ENCODE measurements at places on chromosomes 12 and 14.
A peak's percentile ranks its signal among the peaks of the same experiment; 100 is the strongest.

- no peak for DNase-seq
Measured at GRCh38 chr12:3655328-3655900, 97.5 kb downstream of the CRACR2A start.

DNA sequence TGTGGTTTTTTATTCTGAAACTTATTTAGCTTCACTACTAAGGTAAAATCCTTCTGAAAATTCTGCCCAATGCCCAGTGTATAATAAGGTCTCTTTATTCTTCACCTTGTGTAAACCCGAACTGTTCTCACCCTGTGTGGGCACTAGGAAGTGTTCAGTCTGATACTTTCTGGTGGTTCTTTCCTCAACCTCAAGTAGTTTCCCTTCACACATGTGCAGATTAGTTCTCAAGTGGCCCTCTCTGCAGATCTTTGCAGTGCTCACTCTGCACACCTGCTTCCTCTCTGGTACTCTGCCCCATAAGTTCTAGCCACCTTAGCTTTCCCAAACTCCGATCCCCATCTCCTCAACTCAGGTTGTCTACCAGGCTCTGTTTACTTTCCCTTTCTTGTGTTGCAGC is 61.6 kb downstream of the RAD51B start:
- no peak for DNase-seq

DNA sequence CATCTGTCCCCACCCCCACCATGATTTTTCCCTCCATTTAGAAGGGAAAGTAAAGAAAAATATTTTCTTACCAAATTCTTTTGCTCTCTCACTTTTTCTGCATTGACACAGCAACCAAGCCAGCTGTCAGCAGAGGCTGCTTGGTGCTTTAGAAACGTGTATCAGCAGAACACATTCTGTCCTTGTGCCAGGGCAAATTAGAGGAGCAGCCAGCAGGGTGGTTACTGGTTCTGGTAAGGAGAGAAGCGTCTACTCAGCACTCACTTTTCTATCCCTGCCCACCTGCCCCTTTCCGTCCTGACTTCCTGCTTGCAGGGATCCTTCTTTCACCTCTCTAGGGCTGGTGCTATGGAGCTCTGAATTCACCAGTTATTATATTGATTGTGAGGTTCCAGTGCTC is 327.5 kb upstream of the PDE3A start:
- no peak for DNase-seq

DNA sequence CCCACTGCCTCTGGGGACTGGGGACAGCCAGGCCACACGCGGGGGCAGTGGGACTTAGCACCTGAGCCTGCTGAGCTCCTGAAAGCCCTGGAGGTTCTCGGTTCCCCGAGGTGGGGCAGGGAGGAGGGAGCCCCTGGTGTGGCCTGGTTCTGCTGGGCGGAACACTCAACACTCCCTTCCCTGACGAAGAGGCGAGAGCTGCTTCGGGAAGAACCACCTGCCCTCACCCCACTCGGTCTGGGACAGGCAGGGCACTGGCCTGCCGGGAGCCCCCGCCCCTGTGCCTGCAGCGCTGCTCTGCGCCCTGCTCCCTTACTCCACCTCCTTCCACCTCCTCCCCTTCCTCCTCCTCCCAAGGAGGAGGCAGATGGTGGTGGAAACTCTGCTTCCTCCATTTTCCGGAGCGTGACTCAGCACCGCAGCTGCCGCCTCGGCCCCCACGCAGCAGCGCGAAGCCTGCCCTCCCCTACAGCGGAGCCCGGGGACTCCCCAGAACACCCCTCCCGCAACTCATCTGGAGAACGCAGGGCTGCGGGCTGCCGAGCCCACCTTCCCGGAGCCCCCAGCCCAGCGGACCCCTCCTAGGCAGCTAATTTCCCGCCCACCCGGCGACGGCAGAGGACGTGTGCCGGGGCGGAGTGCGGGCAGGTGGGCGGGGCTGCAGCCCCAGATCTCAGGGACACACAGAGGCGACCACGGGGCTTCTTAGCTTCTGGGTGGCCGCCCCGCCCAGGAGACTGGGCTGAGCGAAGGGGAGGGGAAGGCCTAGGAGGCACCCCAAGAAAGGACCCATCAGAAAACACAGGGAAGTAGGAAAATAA is 11.7 kb upstream of the INF2 start:
- DNase-seq: no peak

GRCh38 chr14:100633406-100633805 is 46.2 kb upstream of the BEGAIN start:
- no peak for DNase-seq

DNA sequence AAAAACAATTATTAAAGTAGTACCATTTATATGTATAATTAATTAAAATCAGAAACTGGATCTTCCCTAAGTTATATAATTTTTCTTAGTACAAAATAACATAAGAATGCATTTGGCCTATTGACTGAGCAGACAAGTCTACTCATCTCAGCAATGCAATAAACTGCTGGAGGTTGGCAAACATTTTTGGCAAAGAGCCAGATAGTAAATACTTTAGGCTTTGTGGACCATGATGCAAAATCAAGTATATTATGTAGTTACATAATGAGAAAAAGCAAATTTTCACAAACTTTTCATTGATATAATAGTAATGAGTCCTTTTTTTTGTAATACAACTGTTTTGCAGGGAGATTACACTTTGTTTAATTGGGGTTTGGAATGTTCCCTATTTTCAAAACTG is 30.9 kb downstream of the ERGIC2 start:
- peak; percentile 31 for DNase-seq

GRCh38 chr14:38387821-38388220 is 131.9 kb upstream of the CLEC14A start:
- no peak for DNase-seq

GRCh38 chr14:54026671-54027070 is 70.0 kb upstream of the BMP4 start:
- no peak for DNase-seq

GRCh38 chr12:93318720-93319522 is 58.8 kb upstream of the NUDT4 start:
- DNase-seq: no peak

DNA sequence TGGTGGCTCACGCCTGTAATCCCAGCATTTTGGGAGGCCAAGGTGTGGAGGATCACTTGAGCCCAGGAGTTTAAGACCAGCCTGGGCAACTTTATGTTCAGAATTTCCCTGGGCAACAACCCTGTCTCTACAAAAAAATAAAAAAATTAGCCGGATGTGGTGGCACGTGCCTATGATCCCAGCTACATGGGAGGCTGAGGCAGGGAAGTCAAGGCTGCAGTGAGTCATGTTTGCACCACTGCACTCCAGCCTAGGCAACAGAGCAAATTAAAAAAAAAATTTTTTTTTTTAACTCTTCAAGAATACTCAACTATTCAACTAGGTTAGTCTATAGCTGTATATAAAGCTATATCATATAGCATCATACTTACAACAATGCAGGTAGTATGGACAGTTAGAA is 113.0 kb downstream of the RALGAPA1 start:
- DNase-seq: no peak

GRCh38 chr12:98612696-98613334 is 19.3 kb downstream of the SLC25A3 start:
- DNase-seq: no peak

GRCh38 chr14:80464531-80465149 is 253.3 kb upstream of the DIO2 start:
- no peak for DNase-seq

DNA sequence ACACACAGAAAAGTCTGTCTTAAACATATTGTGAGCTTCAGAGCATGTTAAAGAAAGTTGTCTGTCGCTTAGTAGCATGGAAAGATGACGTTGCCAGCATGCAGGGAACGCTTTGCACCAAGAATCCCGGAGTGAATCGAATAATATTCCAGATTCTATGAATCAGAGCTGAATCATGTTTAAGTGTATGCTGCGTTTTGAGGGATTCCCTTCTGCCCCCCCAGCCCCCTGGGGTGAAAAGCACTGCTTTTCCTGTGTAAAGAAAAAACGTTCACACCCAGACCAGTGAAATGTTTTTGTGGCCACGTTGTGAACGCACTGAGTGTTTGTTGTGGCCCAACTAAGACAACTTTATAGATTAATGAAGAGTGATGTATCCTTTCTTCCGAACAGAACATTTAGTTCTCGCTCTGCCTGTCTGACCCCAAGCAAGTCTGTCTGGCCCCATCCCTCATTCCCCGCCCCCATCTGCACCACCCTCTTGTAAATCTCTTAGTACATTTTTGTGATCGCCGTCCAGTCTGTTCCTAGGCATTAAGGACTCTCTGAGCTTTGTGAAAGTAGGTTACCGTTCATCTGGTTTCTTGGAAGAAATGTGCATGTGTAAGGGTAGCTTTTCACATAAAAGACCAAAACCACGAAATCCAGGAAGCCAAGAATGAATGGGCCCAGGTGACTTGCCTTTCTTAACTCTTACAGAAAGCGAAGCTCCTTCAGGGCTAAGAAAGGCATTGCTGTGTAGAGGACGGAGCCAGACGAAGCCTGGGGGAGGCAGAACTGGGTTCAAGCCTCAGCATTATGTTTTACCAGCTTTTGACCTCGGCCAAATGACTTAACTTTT is 103.0 kb downstream of the SAMD4A start:
- DNase-seq: peak; percentile 31

DNA sequence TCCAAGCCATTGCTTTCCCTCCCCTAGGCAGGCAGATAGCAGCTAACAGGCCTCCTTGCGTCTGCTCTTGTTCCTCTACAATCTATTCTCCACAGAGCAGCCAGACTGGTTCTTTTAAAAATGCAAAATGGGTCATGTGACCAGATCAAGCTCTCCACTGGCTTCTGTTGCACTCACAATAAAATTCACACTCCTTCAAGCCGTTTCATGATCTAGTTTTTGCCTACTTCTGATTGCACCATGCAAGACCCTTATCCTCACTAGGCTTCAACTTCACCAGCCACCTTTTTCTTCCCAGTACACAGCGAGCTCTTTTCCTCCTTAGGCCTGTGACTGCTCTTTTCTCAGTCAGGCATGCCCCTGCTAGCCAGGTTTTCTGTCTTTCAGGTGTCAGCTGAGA is 6.1 kb upstream of the KRAS start:
- no peak for DNase-seq

DNA sequence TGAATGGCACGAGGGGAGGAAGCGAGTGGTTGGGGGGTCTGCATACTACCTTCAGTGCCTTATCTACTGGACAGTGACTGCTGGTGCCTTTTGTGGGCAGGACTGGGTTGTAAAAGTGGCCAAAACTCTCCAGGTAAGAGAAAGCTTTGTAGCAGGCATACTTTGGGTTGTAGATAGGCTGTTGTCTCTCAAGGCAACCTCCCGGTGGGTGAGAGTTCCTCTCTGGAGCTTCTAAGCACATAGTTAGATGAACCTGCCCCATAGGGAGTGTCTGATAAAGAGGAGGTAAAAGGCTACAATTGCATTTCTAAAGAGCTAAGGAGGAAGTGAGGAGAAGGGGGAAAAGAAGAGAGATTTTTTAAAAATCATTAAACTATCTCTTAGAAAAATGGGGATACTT is 4.2 kb upstream of the DAD1 start:
- no peak for DNase-seq

DNA sequence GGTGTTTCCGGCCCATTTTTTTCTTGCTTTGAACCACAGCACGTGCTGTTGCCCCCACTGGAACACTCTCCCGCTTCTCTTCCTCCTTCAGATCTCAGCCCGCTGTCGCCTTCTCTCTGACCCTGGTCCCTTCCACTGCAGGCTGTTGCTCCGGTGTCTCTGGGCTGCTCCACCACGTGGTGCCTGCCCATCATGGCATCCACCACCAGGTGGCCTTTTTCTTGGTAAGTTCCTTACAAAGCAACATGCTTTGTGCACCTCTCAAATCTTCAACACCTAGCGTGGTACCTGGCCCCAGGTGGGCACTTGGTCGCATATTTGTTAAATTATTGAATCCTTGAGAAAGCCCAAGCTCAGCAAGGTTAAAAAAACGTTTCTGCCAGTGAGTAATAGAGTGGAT is 19.1 kb downstream of the TUNAR start:
- no peak for DNase-seq

DNA sequence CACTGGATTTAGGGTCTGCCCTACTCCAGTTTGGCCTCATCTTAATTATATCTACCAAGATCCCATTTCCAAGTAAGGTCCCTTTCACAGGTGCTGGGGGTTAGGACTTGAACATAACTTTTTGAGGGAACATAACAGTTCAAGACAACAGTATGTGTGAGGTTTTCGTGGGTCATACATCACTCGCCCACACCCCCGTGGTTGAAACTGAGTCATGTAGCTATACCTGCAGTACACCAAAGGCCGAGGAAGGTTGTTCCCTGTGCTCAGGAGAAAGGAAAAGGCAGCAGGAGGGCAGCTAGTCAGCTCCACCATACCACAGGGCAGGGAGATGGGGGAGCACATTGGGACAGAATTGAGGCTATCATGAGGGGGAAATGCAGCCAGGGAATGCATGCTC is 167.0 kb downstream of the PPM1H start:
- no peak for DNase-seq

DNA sequence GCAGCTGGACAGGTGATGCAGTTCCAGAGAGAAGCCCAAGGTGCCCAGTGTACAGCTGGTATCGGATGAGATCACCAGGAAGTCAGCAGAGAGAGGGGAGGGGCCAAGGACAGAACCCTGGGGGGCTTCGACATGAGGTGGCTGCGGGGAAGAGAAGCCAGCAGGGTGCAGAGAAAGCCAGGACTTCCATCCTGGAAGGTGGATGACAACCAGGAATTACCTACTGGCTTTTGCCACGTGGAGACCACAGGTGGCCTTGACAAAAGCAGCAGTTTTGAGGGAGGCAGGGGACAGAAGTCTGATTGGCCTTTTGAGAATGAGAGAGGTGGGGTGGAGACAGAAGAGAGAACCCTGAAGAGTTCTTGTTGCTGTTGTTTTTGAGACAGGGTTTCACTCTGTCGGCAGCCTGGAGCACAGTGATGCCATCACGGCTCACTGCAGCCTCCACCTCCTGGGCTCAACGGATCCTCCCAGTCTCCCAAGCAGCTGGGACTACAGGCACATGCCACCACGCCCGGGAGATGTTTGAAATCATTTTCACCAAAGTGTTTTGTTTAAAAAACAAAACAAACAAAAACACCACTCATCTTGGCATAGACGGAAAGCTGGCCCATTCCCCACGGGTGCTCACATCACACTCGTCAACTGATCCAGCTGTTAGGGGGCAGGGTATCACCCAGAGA is 35.2 kb downstream of the CDC42BPB start:
- DNase-seq: no peak

DNA sequence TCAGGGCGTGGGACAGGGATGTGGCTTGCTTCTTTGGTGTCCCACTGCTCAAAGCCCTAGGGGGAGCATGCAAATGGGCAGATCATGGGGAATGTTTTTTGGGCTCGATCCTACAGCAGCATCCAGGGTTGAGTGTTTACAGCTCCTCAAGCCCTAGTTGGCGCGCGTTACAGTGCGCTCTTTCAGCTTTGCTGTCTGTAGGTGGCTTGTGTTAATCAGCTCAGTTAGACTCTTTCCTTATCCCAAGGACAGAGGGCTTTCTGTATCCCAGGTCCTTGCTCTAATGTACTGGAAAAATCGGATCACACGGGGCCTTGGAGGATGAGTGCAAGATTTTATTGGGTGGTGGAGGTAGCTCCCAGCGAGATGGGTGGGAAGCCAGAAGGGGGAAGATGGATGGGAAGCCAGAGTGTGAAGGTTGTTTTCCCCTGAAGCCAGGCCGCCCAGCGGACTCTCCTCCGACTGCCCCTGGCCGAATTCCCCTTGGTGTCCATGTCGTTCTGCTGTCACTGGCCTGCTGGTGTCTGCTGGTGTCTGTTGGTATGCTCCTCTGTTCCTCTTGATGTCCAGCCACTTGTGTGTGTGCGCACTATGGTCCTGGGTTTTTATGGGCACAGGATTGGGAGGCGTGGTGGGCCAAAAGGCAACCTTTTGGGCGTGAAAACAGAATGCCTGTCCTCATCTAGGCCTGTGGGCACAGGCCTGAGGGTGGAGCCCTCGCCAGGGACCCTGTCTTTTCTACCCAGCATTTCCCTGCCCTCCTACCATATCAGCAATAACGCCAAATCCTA is 10.7 kb upstream of the TXNRD1 start:
- no peak for DNase-seq
